ENCODE measurements at places on chromosomes 5 and 9.

GRCh38 chr5:179151286-179152118 lies 91.3 kb downstream of the ZNF354C start:
- no peak overlapping the region for H3K27ac ChIP-seq
- H3K36me3 ChIP-seq: no peaks in the 10 kb centered on the region
- no peaks in the 10 kb centered on the region for H3K4me1 ChIP-seq
- no peaks in the 10 kb centered on the region for H3K27me3 ChIP-seq
- no peak for DNase-seq

- H3K36me3 ChIP-seq: peaks cover 17% of the 10 kb centered on the region
- H3K27ac ChIP-seq: no peak overlapping the region
- peak overlapping the region; percentile 98 for H3K4me3 ChIP-seq
- no peaks in the 10 kb centered on the region for H3K27me3 ChIP-seq
- no peak for DNase-seq
Observed at GRCh38 chr5:138179277-138179857, 455 bp downstream of the KIF20A start.

DNA sequence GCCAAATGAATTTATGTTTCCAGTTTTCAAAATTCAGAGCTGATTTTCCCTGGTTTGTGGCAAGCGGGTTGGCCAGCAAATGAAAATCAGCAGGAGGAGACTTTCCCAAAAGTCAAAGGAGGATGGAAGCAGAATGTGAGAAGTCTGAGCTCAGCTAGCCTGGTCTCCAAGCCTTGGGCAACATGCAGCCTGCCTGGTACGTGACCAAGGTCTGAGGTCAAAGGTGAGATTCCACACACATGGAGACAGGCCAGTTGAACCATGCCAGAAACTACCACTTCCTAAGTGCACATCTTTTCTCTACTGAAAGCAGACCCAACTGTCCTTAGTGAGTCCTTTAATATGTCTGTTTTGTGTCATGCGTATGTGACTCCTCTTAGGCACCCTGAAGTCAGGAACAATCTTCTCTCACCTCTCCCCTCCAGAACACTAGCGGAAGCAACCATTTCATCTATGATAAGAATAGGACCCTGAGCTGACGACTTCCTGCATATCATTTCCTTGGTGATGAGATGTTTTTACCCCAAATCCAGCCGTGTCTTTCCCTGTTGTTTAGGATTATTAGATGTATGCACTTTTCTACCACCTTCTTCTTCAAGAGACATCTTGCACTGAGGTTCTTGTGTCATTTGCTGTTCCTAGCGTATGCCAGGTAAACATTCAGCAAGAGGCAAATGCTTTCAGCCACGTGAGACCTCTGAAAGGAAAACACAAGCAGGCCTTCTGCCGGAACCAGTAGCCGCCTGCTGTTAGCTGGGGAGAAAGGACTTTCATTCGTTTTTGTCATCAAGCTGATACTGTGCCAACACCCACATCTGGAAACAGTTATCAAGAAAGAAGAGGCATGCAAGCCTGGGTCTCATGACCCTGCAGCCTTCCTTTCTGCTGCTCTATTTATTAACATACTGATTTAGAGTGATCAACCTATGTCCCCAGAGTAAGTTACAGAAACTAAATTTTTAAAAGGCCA lies 9.7 kb upstream of the TGFBI start:
- H3K36me3 ChIP-seq: no peaks in the 10 kb centered on the region
- no peaks in the 10 kb centered on the region for H3K27me3 ChIP-seq
- H3K4me3 ChIP-seq: no peak overlapping the region
- no peak overlapping the region for H3K27ac ChIP-seq
- peak; percentile 31 for DNase-seq
- H3K4me1 ChIP-seq: peaks cover 28% of the 10 kb centered on the region

DNA sequence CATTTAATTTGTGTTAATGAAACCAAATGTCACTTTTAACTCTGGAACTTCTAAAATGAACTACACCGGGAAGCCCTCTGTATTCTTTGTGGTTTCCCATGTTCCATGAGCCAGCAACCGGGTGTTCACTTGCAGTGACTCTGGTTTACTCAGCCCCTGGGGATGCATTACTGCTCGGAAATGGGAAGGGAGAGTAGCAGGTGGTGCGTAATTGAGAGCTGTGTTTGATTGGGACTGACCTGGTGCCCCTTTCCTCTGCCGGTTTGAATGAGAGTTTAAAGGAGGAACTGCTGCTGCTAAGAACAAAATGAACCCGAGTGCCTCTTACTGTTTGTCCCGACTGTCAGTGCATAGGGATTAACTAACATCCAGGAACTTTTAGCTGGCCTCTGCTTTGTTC lies 100.1 kb upstream of the DHFR start:
- no peak overlapping the region for H3K27ac ChIP-seq
- H3K4me1 ChIP-seq: no peaks in the 10 kb centered on the region
- DNase-seq: no peak
- H3K4me3 ChIP-seq: no peak overlapping the region
- H3K27me3 ChIP-seq: no peaks in the 10 kb centered on the region

DNA sequence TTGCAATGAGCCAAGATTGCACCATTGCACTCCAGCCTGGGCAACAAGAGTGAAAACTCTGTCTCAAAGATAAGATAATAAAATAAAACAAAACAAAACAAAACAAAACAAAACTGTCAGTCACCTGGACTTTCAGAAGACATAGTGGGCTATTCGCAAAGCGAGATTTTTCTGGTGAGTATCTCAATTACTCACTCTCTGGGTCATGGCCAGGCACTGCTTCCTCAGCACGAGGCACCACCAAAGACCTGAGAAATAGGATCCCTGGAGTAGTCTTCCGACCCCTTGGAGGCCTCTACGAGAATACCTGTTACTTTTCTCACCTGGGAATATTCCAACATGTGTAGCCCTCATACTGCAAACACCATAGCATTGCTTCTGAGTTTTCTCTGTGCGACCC lies 201.7 kb upstream of the ZNF618 start:
- H3K4me3 ChIP-seq: no peak overlapping the region
- no peaks in the 10 kb centered on the region for H3K36me3 ChIP-seq
- no peak overlapping the region for H3K27ac ChIP-seq
- DNase-seq: no peak
- peaks cover 7% of the 10 kb centered on the region for H3K4me1 ChIP-seq

GRCh38 chr5:170581211-170581610 lies 77.4 kb downstream of the KCNIP1 start:
- no peaks in the 10 kb centered on the region for H3K27me3 ChIP-seq
- no peak for DNase-seq
- no peak overlapping the region for H3K4me3 ChIP-seq

DNA sequence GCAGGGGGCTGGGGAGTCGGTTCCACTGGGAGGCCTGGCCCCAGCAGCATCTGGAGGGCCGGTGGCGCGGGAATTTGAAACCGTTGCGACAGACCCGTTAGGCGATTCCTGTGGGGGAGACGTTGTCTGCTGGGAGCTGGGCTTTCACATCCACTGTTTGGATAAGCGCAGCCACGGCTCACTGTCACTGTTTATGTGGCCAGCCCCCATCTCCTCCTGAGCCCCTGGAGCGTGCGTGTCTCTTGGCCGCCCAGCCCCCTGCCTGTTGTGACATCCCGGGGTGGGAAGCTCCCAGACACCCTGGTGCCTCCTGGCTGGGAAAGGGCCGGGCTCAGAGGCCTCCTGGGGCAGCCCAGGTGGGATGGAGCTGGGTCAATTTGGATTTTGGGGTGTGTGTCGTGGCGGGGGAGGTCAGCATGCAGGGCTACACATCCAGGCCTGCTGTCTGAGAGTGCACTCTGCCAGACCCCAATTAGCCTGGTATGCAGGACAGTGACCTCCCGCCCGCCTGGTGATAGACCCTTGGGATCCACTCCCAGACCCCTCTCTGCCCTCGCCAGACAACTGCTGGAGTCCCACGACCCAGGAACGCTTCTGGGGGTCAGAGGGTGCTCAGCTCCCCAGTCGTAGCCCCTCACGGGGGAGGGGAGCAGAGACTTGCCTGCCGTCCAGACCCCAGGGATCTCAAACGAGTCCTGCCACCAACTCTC lies 62.0 kb upstream of the RNU6ATAC start:
- no peak overlapping the region for H3K4me3 ChIP-seq
- H3K27me3 ChIP-seq: no peaks in the 10 kb centered on the region
- no peak for DNase-seq
- no peak overlapping the region for H3K27ac ChIP-seq

DNA sequence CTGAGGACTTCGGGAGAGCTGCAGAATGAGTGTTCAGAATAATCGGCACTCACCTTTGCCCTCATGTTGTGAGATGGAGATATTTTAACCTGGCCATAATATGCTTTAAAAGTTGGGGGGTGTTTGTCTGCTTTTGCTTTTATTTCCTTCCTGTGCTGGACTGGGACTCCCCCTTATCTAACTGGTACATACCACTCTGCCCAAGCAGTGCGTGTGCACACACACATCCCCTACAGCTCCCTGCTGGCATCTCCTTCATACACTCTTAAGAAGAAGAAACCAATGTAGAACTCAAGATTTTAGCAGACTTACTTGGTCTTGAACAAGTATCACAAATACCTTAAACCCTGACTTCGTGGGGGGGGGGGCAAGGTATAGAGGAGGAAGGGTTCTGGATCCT lies 146.2 kb upstream of the DMRT1 start:
- H3K4me1 ChIP-seq: peaks cover 94% of the 10 kb centered on the region
- no peak for DNase-seq
- peak overlapping the region; percentile 93 for H3K27ac ChIP-seq
- H3K4me3 ChIP-seq: peak overlapping the region; percentile 59

GRCh38 chr5:177557041-177557647 lies 2.8 kb upstream of the FAM193B start:
- H3K4me3 ChIP-seq: no peak overlapping the region
- no peaks in the 10 kb centered on the region for H3K27me3 ChIP-seq
- no peak overlapping the region for H3K27ac ChIP-seq
- no peak for DNase-seq
- no peaks in the 10 kb centered on the region for H3K36me3 ChIP-seq
- peaks cover 21% of the 10 kb centered on the region for H3K4me1 ChIP-seq

DNA sequence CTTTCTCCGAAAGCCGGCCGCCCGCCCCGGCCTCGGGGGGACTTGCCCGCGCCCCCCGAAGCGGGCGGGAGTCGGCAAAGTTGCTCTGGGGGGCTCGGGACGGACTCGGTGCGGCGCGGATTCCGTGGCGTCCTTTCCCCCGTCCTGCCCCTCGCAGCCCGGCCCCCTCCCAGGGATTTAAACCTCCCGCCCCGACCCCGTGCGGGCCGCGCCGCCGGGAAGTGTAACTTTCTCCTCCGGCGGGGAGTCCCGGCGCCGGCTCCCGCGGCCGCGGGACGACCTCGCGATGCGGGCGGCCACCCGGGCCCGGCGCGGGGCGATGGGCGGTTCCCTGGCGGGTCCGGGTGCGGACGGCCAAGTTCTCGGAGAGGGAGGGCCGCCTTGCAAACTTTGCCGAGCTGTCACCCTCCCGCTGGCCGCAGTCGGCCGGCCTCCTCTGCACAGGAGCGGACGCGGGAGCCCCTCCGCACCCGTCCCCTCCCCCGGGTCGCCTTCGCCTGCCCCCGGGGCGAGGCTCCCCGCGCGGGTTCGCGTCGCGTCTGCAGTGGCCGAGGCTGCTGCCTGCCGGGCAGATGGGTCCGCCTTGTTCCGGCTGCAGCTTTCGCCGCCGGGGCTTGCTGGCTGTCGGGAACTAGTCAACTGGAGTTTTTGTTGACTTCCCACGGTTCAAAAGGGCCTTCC lies 732 bp downstream of the PBX3 start:
- H3K36me3 ChIP-seq: no peaks in the 10 kb centered on the region
- peaks cover 13% of the 10 kb centered on the region for H3K4me1 ChIP-seq
- peak overlapping the region; percentile 81 for H3K27ac ChIP-seq
- DNase-seq: no peak
- H3K27me3 ChIP-seq: no peaks in the 10 kb centered on the region

DNA sequence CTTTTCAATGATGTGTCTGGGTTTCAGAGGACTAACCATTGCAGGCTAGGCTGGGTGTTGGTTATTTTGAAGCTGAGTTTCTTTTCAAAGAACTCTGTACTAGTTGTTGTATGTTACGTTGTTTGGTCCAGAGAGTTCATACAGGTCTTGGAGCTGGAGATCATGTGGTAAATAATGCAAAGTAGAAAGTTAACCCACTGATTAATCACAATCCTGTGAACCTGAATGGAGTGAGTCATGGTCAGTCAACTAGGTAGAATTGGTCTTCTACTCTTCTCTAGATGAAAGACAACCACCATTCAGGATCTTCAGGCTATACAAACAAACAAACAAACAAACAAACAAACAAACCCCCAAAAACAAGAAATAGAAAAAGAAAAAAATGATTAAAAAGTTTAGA lies 388.9 kb upstream of the ACTBL2 start:
- no peaks in the 10 kb centered on the region for H3K36me3 ChIP-seq
- no peak overlapping the region for H3K27ac ChIP-seq
- no peaks in the 10 kb centered on the region for H3K4me1 ChIP-seq
- H3K4me3 ChIP-seq: no peak overlapping the region
- DNase-seq: no peak
- no peaks in the 10 kb centered on the region for H3K27me3 ChIP-seq

DNA sequence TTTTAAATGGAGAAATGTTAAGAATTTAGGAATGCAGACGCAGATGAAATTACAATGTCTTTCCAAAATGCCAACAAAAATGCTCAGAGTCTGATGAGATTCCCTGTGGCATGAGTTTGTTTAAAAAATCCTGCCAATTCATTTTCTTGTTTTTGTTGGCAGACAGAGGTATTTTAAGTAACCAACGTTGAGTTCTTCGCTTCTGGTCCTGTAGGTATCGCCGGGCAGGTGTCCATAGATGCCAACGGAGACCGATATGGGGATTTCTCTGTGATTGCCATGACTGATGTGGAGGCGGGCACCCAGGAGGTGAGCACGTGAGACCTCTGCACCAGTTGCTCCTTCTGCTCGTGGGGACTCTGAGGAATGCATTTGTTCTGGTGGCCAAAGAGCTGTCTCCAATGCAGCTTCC lies 69.4 kb downstream of the NPR3 start:
- peak overlapping the region; percentile 36 for H3K4me3 ChIP-seq
- peaks cover 19% of the 10 kb centered on the region for H3K4me1 ChIP-seq
- no peak for DNase-seq
- no peaks in the 10 kb centered on the region for H3K27me3 ChIP-seq
- H3K36me3 ChIP-seq: peaks cover 2% of the 10 kb centered on the region

DNA sequence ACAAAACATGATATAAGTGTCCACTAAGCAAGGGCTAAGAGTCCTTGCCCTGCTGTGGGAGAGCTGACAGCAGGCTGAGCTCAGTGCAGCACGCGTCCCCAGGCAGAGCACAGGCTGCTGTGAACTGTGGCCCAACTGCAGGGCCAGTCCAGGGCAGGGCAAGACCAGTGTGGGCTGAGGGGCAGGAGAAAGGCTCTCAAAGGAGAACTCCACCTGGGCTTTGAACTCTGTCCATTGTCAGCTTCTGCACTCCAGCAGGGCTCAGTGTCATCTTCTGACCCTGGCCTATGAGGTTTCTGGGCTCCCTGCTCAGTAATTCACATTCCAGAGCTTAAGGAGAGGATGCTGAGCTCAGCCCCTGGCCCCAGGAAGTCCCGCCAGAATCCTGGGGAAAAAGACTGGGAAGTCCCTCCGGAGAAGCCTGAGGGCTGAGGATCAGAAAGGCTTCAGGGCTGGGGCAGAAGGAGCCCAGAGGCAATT lies 37.4 kb downstream of the LHFPL2 start:
- H3K27me3 ChIP-seq: no peaks in the 10 kb centered on the region
- H3K36me3 ChIP-seq: peaks cover under 1% of the 10 kb centered on the region
- peaks cover 9% of the 10 kb centered on the region for H3K4me1 ChIP-seq
- DNase-seq: no peak
- peak overlapping the region; percentile 51 for H3K27ac ChIP-seq
- H3K4me3 ChIP-seq: no peak overlapping the region

Data from thoracic aorta (tissue), 2 donors.